ENCODE measurements at places on chromosomes 3 and 15. TPM values are rescaled to one million over a fixed set of nuclear protein-coding genes. Genes with fewer than 3 reads are reported as not detected.

MRPS11 gene
- 15.9 TPM for total RNA-seq

DAZL gene
- not detected for total RNA-seq

XXYLT1 gene
- total RNA-seq, result 23.6 TPM

KBTBD12 gene
- 0.82 TPM for total RNA-seq

CTDSPL gene
- total RNA-seq, result 15.5 TPM
